ENCODE measurements at places on chromosomes 6 and 20. TPM values are rescaled to one million over a fixed set of nuclear protein-coding genes. Genes with fewer than 3 reads are reported as not detected.

DNA sequence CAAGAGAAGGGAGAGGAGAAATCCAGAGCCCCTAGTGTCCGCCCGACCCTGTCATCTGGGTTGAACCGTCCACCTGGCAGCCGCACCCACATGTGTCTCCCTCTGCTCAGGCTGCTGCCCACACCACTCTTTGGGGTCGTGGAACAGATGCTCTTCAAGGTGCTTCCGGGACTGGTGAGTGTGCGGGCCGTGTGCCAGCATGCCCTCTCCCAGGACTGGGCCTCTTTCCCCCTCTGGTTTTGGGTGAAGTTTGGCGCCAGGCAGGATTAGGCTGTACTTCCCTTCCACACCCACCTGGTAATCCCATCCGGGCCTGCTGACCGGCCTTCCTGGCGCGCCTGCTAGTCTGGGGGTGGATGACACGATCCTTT is 7.9 kb downstream of the BPIFB3 start:
- no peaks in the 10 kb centered on the region for H3K4me1 ChIP-seq
- no peak overlapping the region for H3K4me3 ChIP-seq
- no peak overlapping the region for H3K27ac ChIP-seq
- no peaks in the 10 kb centered on the region for H3K27me3 ChIP-seq
- DNase-seq: no peak

GJE1 gene
- not detected for total RNA-seq

TBXT gene
- total RNA-seq: not detected

RANBP9 gene
- total RNA-seq: 53.2 TPM

DNA sequence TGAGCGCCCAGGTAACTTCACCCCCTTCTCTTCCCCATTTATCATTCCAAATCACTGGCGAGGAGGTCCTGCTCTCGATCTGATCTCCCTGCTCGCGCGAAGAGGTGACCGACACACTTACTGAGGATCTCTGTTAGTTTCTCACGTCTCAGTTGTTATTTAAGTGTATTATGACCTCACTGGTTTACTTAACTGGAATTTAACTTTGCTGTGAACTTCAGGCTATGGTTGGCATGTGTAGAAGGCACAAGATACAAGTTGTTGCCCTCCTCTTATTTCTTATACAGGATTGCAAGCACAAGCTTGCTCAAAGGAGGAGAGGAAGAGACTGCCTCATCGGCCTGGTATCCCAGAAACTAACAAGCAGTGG is 1.2 kb downstream of the RNF217 start:
- H3K27ac ChIP-seq: peak overlapping the region; percentile 96
- H3K4me3 ChIP-seq: peak overlapping the region; percentile 99
- H3K4me1 ChIP-seq: no peaks in the 10 kb centered on the region
- no peaks in the 10 kb centered on the region for H3K27me3 ChIP-seq
- DNase-seq: no peak
- H3K36me3 ChIP-seq: no peaks in the 10 kb centered on the region

PAK5 gene
- 0.33 TPM for total RNA-seq

- no peaks in the 10 kb centered on the region for H3K36me3 ChIP-seq
- H3K27me3 ChIP-seq: no peaks in the 10 kb centered on the region
- H3K4me3 ChIP-seq: no peak overlapping the region
- no peaks in the 10 kb centered on the region for H3K4me1 ChIP-seq
Observed at GRCh38 chr6:157494132-157494710, 113.2 kb downstream of the ZDHHC14 start.

GRCh38 chr6:155530219-155530834 is 74.7 kb upstream of the NOX3 start:
- no peak for DNase-seq
- no peaks in the 10 kb centered on the region for H3K36me3 ChIP-seq
- no peak overlapping the region for H3K27ac ChIP-seq
- H3K27me3 ChIP-seq: no peaks in the 10 kb centered on the region
- no peak overlapping the region for H3K4me3 ChIP-seq
- no peaks in the 10 kb centered on the region for H3K4me1 ChIP-seq

GRCh38 chr6:130500693-130501092 is 134.9 kb downstream of the TMEM200A start:
- H3K4me1 ChIP-seq: no peaks in the 10 kb centered on the region
- H3K27me3 ChIP-seq: no peaks in the 10 kb centered on the region
- DNase-seq: no peak
- no peak overlapping the region for H3K4me3 ChIP-seq
- no peak overlapping the region for H3K27ac ChIP-seq

HAO1 gene
- not detected for total RNA-seq

DNA sequence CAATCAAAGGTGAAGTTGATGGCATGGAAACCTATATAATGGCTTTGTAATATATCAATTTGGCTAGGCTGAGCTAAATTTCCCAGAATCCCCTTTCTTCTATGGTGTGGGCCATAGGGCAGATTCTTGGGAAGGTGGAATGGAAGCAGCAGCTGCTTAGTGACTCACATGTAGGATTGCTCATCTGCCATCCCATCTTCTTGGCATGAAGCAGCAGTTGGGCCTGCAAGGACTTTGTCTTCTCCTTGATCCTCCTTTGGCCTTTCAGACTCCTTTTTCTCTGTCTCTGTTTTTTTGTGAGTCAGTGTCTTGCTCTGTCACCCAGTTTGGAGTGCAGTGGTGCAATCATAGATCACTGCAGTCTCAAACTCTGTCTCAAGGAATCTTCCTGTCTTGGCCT is 52.6 kb upstream of the CEP162 start:
- no peak for DNase-seq
- H3K36me3 ChIP-seq: no peaks in the 10 kb centered on the region
- no peaks in the 10 kb centered on the region for H3K27me3 ChIP-seq
- H3K27ac ChIP-seq: no peak overlapping the region
- no peak overlapping the region for H3K4me3 ChIP-seq

GRCh38 chr6:139659711-139660110 is 285.3 kb upstream of the CITED2 start:
- no peaks in the 10 kb centered on the region for H3K4me1 ChIP-seq
- no peaks in the 10 kb centered on the region for H3K36me3 ChIP-seq
- H3K4me3 ChIP-seq: no peak overlapping the region
- no peak for DNase-seq
- H3K27ac ChIP-seq: no peak overlapping the region

- H3K4me3 ChIP-seq: no peak overlapping the region
- H3K27ac ChIP-seq: no peak overlapping the region
- no peaks in the 10 kb centered on the region for H3K36me3 ChIP-seq
- no peak for DNase-seq
- no peaks in the 10 kb centered on the region for H3K27me3 ChIP-seq
- H3K4me1 ChIP-seq: no peaks in the 10 kb centered on the region
Observed at GRCh38 chr6:57087916-57088315, 2.1 kb upstream of the ZNF451 start.

- no peaks in the 10 kb centered on the region for H3K36me3 ChIP-seq
- no peaks in the 10 kb centered on the region for H3K27me3 ChIP-seq
- H3K4me3 ChIP-seq: no peak overlapping the region
- H3K27ac ChIP-seq: no peak overlapping the region
- no peaks in the 10 kb centered on the region for H3K4me1 ChIP-seq
Observed at GRCh38 chr20:45037635-45038034, 63.3 kb downstream of the KCNS1 start.

- no peak overlapping the region for H3K27ac ChIP-seq
- DNase-seq: peak; percentile 69
- H3K27me3 ChIP-seq: no peaks in the 10 kb centered on the region
- no peaks in the 10 kb centered on the region for H3K36me3 ChIP-seq
Observed at GRCh38 chr20:48621376-48622078, 206.3 kb downstream of the PREX1 start.

EDEM2 gene
- 21.6 TPM for total RNA-seq

- H3K4me3 ChIP-seq: no peak overlapping the region
- H3K4me1 ChIP-seq: peaks cover 3% of the 10 kb centered on the region
- no peak overlapping the region for H3K27ac ChIP-seq
Observed at GRCh38 chr6:148974351-148974750, 227.5 kb downstream of the UST start.

DNA sequence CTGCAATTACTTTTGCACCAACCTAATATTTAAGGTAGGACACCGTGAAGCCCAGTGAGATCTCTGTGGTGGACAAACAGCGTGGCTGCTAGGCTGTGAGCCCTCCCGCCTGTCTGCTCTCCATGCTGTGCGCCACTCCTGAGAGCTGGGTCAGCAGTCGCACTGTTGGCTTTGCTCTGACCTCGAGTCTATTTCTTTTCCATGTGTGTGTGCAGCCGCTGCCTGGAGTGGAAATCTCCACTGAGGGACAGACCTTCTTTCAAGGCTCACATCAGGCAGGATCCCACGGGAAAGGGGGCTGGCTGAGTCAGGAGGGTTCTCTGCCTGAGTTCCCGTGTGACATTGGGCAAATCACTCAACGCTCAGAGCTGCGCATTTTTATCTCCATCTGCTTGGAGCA is 27.1 kb downstream of the RIPOR3 start:
- no peaks in the 10 kb centered on the region for H3K27me3 ChIP-seq
- H3K4me3 ChIP-seq: no peak overlapping the region
- no peaks in the 10 kb centered on the region for H3K36me3 ChIP-seq

DNA sequence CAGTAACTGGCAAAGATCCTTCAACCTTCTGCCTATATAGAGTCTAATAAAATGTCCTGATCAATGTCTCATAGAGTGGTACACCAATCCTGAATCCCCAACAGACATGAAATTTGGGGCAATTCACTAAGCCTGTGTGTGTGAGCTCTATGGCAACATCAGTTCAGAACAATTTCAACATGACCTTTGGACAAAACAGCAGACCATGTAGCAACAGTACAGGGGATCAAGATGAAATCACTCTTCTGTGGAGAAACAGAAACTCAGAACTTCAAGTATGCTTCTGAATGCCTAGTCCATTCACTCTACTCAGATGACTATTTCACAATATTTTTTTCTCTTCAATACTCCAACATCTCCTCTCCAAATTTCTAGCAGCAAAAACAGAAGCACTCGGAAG is 49.1 kb upstream of the OPRM1 start:
- no peaks in the 10 kb centered on the region for H3K36me3 ChIP-seq
- peaks cover 2% of the 10 kb centered on the region for H3K4me1 ChIP-seq
- H3K27ac ChIP-seq: no peak overlapping the region
- no peak for DNase-seq
- H3K27me3 ChIP-seq: no peaks in the 10 kb centered on the region
- H3K4me3 ChIP-seq: no peak overlapping the region

- H3K36me3 ChIP-seq: no peaks in the 10 kb centered on the region
- no peak overlapping the region for H3K4me3 ChIP-seq
- H3K4me1 ChIP-seq: no peaks in the 10 kb centered on the region
- no peak for DNase-seq
- no peaks in the 10 kb centered on the region for H3K27me3 ChIP-seq
Observed at GRCh38 chr6:139443231-139444112, 69.0 kb upstream of the CITED2 start.

DNA sequence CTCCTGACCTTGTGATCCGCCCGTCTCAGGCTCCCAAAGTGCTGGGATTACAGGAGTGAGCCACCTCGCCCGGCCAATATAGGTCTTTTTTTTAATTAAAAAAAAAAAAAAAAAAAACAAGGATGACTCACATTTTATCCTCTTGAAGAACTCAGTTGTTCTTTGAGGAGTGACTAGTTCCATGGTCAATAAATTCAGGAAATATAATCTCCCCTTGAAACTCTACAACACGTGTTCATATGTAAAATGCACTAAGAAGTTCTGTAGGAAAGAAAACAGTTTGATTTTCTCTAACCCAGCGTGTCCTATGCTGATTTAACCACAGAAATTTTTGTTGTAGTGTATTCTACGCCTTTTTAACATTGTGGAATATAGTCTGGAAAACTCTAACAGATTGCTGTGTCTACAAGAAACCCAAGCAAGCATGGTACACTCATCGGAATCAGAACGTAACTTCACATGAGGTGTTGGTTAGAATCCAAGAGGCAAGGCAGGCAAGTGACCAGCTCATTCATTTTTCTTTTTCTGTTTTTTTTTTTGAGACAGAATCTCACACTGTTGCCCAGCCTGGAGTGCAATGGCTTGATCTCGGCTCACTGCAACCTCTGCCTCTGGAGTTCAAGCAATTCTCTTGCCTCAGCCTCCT is 79.0 kb upstream of the ZNF217 start:
- DNase-seq: no peak
- no peaks in the 10 kb centered on the region for H3K27me3 ChIP-seq
- H3K36me3 ChIP-seq: no peaks in the 10 kb centered on the region
- H3K4me1 ChIP-seq: no peaks in the 10 kb centered on the region
- H3K4me3 ChIP-seq: no peak overlapping the region

EPPIN gene
- not detected for total RNA-seq

DNA sequence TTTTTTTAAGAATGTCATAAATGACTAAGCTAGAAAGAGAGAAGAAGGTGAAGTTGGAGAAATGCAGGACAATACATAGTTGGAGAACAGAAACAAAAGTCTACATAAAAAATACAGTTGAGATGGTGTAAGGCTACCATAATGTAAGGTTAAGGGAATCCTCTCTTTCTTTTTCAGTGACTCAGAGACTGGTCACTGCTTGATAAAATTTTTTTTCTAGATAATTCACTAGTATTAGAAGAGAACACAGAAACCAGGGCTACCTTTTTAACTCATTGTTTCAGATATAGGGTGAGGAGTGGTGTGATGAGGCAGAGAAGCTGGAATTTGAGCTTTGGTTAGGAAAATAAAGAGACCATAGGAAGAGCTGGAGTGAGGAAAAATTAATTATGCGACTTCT is 18.2 kb upstream of the EDN1 start:
- H3K27ac ChIP-seq: no peak overlapping the region
- no peak for DNase-seq
- no peaks in the 10 kb centered on the region for H3K36me3 ChIP-seq
- no peaks in the 10 kb centered on the region for H3K27me3 ChIP-seq
- H3K4me1 ChIP-seq: no peaks in the 10 kb centered on the region

DNA sequence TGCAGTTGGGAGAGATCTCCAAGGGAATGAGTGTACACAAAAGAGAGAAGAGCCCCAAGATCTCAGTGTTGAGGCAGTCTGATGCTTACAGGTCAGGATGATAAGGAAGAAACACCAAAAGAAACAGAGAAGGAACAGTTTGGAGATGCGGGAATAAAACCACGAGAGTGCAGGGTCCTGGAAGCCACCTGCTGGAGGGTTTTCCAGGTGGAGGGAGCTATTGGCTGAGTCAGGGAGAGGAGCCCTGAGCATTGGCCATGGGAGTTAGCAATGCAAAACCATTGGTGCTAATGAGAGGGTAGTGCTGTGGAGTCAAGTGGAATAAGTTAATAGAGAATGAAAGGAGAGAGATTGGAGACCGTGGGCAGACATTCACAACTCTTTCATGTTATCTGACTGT is 39.2 kb upstream of the RIN2 start:
- no peak overlapping the region for H3K4me3 ChIP-seq
- H3K27me3 ChIP-seq: no peaks in the 10 kb centered on the region
- no peak for DNase-seq
- no peaks in the 10 kb centered on the region for H3K36me3 ChIP-seq

GRCh38 chr6:11795403-11795802 is 16.8 kb upstream of the ADTRP start:
- H3K27ac ChIP-seq: no peak overlapping the region
- H3K36me3 ChIP-seq: no peaks in the 10 kb centered on the region
- no peak for DNase-seq
- peaks cover 2% of the 10 kb centered on the region for H3K4me1 ChIP-seq

DNA sequence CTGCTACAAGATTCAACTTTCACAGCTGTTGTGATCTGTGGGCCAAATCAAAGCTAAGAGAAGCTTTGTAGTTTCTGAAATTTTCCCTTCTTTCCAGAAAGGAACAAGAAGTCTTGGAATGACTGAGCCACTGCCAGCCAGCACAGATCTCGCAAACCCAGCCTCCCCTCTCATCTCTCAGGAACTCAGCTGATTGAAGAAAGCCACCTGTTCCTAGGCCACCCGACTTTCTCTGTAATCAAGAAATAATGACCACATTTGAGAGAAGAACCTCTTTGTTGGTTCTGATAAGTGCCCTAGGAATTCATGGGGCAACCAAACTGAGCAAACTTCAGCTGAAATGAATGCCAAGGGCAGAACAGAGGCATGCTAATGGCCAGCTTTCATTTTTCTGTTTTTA is 61.7 kb downstream of the HDGFL1 start:
- H3K27ac ChIP-seq: no peak overlapping the region
- DNase-seq: no peak
- no peaks in the 10 kb centered on the region for H3K36me3 ChIP-seq
- H3K27me3 ChIP-seq: no peaks in the 10 kb centered on the region
- H3K4me3 ChIP-seq: no peak overlapping the region

Measured in aorta (tissue), 5 donors.